HuH-7 (cell line): ENCODE measurements at places on chromosomes 11 and 22.

DNA sequence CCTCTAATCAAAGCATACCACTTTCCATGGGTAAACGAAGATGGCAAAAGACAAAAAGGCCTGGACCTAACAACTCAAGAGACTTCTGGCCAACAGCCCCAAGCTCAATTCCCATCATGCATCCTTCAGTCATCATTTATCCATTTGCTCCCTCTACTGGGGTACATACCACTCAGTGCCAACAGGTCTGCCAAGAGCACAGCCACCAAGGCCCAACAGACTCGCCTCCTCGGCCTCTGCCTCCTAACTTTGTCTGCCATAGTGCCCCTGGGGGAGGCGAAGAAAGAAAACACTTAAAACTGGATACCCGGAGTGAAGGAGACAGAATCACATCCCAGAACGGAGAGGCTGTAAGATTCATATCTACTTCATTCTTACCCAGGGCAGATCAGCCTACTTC, 1.1 kb downstream of the HYOU1 start:
- DNase-seq, result peak; percentile 28

DNA sequence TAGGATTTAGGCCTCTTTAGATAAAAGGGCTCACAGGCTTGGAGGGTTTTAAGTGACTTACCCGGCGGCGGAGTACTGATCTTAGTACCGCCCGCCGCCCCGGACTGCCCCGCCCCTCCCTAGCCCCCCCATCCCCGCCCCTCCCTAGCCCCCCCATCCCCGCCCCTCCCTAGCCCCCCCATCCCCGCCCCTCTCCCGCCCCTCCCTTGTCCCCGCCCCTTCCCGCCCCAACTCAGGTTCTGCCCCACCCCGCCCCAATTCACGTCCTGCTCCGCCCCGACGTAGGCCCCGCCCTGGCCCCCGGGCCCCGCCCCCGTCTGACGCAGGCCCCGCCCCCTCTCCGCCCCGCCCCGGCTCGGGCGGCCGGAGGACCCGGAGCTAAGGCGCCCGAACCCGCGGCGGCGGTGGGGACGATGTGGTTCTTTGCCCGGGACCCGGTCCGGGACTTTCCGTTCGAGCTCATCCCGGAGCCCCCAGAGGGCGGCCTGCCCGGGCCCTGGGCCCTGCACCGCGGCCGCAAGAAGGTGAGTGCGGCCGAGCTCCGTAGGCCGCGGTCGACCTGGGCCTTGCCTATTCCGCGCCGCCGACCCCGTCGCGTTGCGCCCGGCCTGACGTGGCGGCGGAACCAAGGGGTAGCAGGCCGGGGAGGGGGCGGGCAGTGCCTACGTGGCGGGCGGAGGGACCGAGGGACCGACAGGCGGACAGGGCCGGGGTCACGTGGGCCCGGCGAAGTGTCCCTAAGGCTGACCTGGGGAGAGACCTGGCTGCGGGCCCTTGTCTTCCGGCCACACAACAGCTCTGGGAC, at the start of gene SCYL1:
TSS of gene SCYL1 (plus strand) at position 343 of the 805 bp plus-strand sequence. CDS start at position 414, 71 bp downstream.
- peak; percentile 54 for DNase-seq

GRCh38 chr11:8298801-8299786, 35.4 kb upstream of the LMO1 start:
- no peak for DNase-seq

- no peak for DNase-seq
These were observed 84.1 kb downstream of the BBOX1 start for GRCh38 chr11:27124514-27125264.

DNA sequence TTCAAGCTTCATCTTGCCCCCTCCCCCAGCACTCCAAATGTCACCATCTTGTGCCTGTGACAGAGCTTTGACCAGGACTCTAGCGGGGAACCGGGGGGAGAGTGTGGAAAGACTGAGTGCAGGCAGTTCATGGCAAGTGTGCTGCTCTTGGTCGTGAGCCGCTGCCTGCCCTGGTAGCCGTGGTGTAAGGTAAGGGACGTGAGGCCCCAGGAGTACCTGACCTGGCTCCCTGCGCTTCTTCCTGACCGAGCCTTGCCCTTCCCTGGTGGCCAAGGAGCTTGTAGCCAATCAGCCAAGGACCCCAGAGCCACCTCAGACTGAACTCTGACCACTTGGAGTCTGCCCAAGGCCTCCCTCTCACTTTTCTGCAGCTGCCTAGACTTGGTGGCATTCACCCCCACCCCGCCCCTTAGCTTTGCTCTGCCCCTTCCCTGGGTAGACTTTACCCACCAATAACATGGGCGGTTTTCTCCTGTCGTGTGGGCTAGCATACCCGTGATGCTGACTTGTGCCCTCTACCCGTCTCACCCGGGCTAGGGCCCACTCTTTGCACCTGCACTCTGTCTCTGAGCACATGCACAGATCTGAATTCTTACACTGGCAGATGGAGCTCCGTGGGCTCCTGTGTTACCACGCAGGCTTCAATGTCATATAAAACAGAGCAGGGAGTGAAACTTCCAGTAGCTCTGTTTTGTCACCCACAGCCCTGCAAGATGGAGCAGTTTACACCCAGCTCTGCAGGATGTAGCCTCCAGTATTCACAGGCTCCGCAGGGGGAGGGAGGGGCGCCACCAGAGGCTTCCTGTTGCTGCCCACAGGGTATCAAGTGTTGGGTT, 1.5 kb downstream of the DGKZ start:
- DNase-seq, result no peak

DNA sequence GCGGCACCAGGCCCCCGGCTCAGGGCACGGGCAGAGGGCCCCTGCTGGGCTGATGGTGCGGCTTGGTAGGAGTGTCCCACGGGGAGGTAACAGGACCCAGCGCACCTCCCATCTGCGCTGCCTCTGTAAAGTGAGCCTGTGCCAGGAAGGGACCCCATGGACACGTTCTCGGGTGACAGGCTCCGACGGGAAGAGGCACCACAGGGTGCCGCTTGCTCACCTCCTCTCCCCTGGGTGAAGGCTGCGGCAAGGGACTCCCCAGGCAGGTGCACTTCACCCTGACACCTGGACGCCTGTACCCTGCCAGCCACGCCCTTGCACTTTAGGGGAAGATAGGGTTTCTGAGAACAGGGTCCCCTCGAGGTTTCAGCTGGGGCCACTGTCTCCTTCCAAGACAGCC, 48.1 kb downstream of the SHANK2 start:
- no peak for DNase-seq

GRCh38 chr22:45905924-45906865, 70.8 kb downstream of the WNT7B start:
- no peak for DNase-seq

- peak; percentile 23 for DNase-seq
These were observed 1.7 kb downstream of the STX3 start for GRCh38 chr11:59756845-59757244.

GRCh38 chr22:36702842-36703215, 723 bp downstream of the CACNG2 start:
- DNase-seq, result no peak

DNA sequence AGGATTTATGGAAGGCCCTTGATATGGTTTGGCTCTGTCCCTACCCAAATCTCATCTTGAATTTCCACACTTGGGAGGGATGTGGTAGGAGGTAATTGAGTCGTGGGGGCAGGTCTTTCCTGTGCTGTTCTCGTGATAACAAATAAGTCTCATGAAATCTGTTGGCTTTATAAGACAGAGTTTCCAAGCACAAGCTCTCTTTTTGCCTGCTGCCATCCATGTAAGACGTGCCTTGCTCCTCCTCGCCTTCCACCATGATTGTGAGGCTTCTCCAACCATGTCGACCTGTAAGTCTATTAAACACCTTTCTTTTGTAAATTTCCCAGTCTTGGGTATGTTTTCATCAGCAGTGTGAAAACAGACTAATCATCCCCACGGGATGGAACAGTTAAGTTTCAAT, 557.2 kb upstream of the ISX start:
- no peak for DNase-seq

- DNase-seq, result no peak
These were observed 22.2 kb downstream of the CYB5R2 start for GRCh38 chr11:7651140-7651551.

DNA sequence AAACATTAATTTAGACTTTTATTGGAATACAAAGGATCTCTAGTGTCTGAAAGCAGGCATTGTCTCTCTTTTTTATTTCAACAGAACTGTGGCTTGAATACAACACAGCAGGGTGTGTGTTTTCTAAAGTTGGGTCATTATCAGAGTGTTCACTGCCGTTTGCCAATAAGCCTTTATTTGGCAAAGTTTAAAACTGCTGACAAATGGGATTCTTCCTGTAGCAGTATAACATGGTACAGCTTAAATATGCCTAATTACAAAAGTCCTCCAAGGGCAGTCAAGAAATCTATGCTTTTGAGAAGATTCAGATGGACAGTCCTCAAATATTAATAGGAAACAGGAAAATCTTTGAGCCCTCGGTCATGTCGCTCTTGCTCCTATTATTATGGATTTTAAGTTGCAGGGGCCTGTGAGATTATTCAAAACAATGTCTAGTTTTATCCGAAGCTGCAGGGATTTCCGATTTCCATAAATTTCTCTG, 199.9 kb downstream of the MAML2 start:
- no peak for DNase-seq

GRCh38 chr11:43243927-43244326, 67.9 kb upstream of the API5 start:
- DNase-seq, result no peak
